Activated CD4-positive, CD25-positive, alpha-beta regulatory T cell treated with anti-CD3 and anti-CD28 coated beads, Interleukin-2, amount 50 U/mL, for 24 hours (primary cell): ENCODE measurements at places on chromosomes 1 and 21.
A peak's percentile ranks its signal among the peaks of the same experiment; 100 is the strongest.

DNA sequence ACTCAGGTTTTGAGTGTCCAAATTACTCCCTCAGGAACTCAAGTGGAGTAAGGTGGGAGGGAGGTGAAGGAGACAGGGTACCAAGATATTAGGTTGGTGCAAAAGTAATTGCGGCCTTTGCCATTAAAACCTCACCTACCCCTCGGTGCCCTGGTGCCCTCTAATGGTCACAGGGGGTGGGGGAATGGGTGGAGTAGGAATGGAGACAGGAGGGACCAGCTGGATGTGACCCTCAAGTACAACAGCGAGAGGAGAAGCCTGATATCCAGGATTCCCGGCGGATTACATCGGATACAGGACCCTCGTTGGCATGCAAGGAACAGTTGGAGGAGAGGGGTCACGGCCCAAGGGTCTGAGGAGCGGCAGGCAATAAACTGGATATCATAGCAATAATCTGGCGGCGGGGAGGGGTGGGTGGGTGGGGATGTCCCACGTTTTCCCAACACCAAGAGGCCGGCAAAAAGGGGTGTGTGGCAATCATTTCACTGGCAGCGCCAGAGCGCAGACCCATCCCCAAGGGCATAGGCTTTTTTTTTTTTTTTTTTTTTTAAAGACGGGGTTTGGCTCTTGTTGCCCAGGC lies 4.3 kb upstream of the ZBTB7B start:
- ATAC-seq: no peak

GRCh38 chr1:68820151-68820550 lies 323.3 kb upstream of the DEPDC1 start:
- ATAC-seq: no peak

DNA sequence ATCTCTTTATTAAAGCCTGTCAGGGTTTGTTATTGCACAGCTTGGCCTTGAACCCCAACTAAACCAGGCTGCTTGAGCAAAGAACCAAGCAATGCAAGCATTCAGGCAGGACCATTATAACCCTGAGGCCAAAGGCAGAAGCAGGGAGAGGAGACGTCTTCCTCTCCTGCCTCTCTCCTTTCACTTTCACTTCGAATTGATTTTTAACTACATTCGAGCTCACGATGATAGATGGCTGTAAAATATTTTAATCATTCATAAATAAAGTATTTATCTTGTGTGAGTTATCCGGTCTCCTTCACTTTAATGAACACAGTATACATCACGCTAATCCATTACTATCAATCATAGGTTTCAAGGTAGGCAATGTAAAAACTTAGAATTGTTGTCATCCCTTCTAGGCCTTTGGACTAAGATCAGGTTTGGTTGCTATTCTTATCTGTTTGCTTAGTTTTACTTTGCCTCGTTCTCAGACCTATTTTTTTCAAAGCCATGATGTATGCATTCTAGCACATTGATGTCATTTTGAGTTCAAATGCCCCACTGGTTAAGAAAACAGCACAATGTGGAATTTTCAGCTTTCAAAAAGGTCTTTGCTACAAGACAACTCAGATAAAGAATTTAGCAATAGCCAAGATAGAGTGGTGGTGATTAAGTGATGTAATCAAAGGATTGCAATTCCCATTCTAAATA lies 480.2 kb upstream of the RUNX1 start:
- peak; percentile 43 for ATAC-seq

DNA sequence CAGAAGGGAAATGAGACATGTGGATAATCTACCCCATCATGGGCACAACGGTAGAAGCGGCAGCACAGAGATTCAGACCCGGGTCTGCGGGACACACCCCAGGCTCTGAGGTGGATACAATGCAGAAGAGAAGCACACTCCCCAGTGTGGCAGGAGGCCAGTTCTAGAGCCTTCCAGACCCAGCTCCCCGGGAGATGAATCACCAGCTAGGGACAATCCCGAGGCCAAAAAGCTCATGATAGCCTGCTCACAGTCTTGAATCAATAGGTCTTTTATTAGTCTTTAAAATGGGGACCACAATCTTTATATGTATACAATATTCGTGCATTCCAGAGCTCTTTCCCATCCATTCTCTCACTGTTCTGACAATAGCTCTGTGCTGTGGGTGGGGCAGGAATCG lies 57.3 kb upstream of the DIRAS3 start:
- no peak for ATAC-seq

DNA sequence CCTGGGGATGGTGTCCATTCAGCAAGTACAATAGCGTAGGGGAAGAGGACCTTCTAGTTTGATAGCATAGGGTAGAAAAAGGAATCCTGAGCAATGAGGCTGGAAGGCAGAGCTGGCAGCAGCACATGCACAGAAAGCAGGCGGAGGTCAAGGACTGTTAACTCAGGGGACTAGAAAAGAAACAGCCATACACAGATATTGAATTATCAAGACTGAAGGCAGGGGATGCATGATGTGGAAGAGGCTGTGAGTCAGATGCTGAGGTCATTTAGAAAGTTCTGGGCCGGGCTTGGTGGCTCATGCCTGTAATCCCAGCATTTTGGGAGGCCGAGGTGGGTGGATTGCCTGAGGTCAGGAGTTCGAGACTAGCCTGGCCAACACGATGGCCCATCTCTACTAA lies 65.6 kb downstream of the OPTC start:
- no peak for ATAC-seq

GRCh38 chr1:176880955-176881595 lies 283.4 kb downstream of the ASTN1 start:
- ATAC-seq: no peak

DNA sequence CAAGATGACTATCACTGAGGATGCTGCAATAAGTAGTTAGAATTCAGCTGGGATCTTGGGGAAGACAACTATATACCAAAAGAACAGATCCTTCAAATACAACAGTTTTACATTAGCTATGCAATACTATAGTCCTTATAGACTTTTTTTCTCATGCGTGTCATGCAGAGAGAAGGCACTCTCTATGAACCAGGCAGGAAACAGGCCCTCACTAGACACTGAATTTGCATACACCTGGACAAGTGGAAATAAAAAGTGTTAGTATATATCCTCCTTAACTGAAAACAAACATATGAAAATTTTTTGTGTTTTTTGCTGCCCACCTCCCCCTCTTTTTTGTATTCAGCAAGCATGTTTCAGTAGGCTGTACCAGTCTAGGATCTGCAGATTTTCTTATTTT lies 29.9 kb downstream of the TMCO1 start:
- ATAC-seq: no peak
